CD4-positive, alpha-beta T cell treated with Interferon alpha-2 for 1 hour (primary cell): ENCODE measurements at places on chromosomes 4 and X.

- DNase-seq: no peak
Measured at GRCh38 chr4:135732448-135732847, 1530.9 kb upstream of the PABPC4L start.

DNA sequence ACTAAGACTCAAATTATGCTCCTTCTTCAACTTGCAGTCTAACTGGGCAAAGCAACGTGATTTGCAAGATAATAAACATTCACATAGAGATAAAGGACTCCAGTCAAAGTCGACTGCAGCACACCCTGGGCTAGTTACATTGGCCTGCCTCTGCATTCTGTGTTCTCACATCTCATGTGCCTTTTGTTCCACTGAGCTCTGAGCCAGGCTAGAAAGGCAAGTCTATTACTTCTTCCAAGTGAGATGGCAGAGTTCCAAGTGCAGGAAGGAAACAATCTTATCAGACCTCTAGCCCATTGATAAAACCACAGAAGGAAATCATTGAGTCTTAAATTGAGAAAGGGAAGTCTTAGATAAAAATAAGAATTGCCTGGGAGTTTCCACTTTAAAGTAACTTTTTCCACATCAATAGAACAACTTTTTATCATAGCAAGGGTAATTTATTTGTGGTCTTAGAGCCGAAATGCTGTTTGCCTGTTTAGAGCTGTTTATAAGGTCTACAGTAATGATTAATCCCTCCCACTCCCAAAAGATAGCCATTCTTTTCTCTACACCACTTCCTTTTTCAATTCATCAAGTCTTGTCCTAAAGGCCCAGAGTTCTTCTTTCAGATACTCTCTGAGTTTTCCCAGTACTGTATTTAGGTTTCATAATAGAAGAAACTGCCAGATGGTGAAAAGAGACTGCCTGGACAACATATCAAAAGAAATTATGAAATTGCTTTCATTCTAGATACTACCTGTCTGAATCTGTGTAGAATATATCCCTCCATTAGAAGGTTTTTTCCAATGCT lies 200.2 kb downstream of the GUCY2F start:
- DNase-seq: no peak

DNA sequence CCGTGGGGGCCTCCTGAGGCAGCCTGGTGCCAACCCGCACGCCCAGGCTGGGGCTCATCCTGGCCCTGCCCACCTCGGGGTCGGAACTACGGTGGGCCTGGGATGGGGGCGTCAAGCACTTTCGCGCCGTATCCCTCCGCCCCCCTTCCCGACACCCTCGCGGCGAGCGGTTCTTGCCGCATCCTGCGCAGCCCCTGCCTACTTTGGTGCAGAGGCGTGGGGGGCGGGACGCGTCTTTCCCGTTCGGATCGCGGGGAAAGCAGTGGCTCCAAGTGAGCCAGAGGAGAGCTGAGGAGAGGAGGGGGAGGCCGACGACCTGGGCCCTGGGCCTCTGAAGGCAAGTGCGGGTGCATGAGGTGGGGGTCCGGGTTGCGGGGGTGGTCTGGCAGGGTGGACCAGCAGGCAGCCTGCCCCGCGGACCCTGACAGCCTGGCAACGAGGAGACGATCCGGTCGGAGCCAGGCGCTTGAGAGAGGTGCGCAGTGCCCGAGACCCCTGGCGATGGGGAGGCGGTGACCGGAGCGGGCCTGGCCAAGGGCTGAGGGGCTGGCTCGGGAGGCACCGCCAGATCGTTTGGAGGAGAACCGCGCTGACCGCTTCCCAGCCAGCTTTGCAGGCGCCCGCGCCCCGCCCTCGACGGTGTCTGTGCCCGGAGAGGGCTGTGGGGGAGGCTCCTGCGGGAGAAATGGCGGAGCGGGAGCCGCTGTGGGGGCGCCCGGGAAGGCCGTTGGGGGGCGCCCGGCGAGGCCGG lies at the start of gene GPRASP2:
GPRASP2 (plus strand) TSS at position 233 of the 751 bp plus-strand sequence. CDS start 2,422 bp downstream, outside the sequence.
- DNase-seq: peak; percentile 13

GRCh38 chrX:2751291-2751690 lies 549 bp upstream of the XG start:
- no peak for DNase-seq
